NCI-H510A treated with DMSO at 0.1 percent for 48 hours (cell line): ENCODE measurements at places on chromosomes 5 and 9.

DNA sequence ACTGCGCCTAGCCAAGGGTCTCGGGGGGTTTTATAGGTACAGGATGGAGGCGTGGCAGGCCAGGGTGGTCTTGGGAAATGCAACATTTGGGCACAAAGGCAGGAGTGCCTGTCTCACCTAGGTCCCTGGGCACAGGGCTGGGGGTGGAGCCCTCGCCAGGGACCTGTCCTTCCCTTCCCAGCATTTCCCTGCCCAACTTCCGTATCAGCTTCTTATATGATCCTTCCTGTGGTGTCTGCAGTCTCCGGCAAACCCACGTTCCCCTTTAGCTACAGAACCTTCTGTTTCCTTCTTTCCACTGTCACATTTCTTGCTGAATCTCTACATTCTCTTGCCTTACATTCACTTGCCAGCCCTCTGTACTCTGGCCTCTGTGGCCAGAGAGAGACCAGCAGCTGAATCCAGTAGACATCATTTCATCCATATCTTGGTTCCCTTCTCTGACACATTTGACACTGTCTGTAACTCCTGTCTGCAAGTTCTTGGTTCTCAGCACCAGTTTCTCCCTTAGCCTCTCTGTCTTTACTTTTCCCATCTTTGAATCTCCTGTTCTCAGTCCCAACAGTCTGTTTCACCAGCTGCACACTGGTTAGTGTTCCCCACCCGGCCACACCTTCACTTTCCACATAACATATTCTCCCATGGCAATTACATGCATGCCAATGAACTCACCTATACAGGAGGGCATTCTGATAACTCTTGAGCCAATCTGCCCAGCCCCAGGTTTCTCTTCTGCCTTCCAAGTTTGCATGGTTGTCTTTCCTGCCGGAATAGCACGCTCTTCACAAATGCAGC lies 134.7 kb upstream of the ZNF608 start:
- DNase-seq = no peak

- DNase-seq = no peak
Measured at GRCh38 chr5:177392765-177393164, 7.7 kb downstream of the PFN3 start.

DNA sequence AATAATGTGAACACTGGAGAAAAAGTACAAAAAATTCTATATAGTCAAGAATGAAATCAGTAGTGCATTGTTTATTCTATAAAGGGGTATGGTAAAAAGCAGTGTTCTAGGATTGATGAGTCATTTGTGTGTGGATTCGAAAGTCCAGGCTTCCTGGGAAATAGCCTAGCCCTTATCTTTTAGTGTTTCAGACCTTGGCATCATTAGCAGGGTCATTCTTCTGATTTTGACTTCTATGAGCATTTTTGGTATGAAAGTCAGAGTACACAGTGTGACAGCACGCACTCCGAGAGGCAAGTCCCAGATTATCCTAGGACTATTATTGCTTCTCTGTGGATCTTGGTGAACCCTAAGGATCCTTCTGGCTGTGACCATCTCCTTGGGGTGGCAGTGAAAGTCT lies 16.9 kb downstream of the PCSK5 start:
- DNase-seq = no peak

- no peak for DNase-seq
Measured at GRCh38 chr5:118946138-118946800, 42.1 kb downstream of the DTWD2 start.

DNA sequence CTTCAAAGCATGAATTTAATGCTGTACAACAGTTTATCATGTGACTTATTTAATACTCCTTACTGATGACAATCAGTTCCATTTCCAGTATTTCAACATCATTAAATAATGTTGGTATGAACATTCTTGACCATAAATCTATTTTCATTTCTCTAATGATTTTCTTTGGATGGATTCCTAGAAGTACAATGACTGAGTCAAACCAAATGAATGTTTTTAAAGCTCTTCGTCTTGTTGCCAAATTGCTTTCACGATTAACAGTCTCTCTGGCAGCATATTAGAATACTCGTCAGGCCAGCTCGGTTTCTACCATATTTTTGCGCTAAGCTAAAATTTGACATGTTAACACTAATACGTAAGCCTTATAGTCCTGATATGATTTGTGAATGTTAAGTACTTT lies 197.0 kb downstream of the TRPM3 start:
- no peak for DNase-seq

DNA sequence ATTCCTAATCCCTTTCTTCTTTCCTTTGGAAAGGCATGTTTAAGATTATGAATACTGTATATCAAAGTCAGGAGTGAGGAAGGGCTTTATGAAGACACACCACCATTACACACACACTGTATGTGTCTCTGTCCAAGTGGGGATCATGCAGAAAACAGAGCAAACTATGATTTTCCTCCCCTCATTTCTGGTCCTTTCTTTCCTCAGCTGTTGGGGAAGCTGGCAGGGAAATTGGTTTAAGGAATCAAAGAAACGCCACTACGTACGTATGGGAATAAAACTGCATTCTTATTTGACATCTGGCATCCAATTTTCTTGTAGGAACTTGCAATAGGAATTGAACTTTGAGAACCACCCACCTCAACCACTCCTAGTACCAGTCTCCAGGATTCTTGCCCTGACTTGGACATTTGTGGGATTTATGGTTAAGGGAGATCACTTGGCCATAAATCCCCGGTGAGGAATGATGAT lies 125.8 kb downstream of the PDE4D start:
- DNase-seq = no peak

- no peak for DNase-seq
Measured at GRCh38 chr5:172568308-172568910, 72.7 kb upstream of the NEURL1B start.

- DNase-seq = no peak
Measured at GRCh38 chr9:1879501-1879900, 135.6 kb upstream of the SMARCA2 start.

DNA sequence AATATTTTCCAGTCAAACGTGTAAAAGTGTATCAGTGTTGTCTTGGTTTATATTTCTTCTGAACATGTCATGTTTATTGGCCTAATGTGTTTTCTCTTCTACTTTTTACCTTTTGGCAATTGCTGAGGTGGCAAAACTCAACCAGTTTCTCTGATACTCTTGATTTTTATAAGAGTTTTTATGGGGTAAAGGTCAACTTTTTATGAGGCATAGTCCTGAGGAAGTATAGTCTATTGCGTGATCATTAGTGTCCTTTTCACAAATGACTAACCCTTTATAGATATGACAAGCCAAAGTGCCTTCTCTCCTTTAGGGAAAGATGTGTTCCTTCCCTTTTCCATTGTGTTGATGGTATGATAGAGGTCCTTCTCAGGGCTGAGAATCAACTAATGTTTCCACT lies 32.9 kb downstream of the OCLN start:
- DNase-seq = no peak

DNA sequence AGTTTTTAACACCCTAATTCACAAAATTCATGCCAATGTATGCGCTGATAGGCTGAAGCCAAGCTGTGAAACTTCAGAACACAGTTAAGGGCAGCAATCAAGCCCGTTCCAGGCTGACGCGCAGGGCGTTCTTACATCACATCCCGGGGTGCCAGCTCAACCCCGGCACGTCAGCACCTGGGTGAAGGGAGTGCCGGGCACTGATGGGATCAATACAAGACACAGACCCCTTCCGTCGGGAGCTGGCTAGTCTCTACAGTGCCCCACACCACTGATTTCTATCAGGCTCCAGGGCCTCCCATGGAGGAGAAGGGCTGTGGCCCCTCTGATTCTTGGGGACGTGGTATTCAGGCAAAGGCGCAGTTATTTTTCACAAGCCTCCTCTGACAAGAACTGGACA lies 12.0 kb downstream of the BARHL1 start:
- DNase-seq = no peak

- no peak for DNase-seq
Measured at GRCh38 chr9:99712214-99712613, 109.5 kb upstream of the NR4A3 start.

DNA sequence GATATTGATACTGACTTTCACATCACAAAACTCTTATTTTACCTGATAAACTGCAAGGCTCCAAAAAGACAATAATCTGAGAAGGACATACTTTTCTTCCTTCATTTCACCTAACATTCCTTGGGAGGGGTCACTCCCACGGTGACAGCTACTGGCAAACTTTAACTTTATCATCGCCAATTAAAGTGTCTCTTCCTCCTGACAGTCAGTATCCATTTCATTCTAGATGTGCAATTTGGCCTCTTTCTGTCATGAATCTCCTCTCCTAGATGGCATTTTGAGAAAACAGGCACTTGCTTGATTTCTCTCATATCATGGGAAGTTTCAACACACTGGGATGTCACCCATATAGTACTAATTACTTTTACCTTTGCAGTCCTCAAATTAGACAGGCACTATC lies 413.5 kb upstream of the CCNG1 start:
- no peak for DNase-seq

DNA sequence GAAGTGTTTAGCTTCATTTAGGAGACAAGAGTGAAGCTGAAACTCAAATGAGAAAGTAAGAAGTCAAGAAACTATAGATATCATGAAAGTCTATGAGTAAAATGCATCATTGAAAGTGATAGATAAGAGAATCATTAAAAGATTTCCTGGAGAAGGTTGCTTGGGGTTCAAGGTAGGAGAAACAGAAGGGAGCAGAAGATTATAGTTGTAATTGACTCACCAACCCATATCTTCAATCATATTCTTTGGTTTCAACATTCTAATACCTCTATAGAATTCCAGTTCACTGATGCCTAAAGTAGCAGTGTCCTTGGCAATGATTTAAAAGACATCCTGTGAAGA lies 365.7 kb upstream of the RIOK2 start:
- DNase-seq = no peak

DNA sequence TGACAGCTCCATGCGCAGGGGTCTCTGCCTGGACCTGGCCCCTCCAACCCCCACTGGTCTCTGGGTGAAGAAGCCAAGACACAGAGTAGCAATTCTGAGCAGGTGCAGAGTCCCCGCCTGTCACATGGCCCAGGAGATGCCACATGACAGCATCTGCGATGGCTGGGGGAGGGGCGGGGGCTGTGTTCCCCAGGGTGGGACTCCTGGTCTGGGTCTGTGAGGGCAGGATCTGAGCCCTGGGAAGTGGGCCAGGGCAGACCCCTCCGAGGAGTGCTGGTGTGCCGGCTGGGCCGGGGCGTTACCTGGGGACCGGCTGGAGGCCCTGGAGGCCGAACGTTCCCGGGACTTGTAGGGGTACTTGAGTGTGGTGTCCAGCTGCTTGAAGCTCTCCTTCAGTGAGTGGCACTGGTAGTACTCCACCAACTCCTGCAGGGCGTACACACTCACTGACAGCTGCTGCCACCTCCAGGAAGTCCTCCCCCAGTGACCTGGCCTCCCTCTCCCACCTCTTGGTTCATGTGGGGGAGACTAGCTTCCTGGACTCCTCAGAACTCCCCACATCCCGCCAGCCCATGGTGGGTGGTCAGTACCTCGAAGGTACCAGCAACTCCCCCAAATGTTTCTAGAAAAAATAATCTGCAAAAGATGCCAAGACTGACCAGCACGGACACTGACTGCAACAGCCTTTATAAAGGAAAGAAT lies 32.1 kb upstream of the SARDH start:
- DNase-seq = no peak

DNA sequence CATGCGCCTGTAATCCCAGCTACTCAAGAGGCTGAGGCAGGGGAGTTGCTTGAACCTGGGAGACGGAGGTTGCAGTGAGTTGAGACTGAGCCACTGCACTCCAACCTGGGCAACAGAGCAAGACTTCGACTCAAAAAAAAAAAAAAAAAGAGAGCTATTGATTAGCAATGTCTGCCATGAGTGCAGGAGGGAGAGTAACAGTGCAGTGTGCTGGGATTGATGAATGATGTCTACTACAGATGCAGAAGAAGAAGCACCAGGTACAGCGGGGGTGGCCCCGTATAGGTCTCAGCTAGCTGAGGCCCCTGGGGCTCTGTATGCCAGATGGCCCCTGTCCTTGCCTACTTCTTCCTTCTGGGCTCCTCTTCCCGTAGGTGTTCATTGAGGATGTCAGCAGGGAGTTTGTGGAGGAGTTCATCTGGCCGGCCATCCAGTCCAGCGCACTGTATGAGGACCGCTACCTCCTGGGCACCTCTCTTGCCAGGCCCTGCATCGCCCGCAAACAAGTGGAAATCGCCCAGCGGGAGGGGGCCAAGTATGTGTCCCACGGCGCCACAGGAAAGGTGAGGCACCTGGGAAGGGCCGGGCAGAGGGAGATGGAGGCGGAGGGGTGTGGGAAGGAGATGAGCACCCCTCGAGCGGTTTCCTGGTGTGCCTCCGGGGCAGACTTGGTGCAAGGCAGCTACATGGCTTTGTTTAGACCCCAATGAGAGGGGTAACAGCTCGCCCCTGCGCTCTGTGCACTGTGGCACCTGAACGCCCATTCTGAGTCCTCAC lies 13.5 kb downstream of the ASS1 start:
- no peak for DNase-seq

GRCh38 chr5:34996261-34996660 lies 51.5 kb downstream of the AGXT2 start:
- DNase-seq = no peak

DNA sequence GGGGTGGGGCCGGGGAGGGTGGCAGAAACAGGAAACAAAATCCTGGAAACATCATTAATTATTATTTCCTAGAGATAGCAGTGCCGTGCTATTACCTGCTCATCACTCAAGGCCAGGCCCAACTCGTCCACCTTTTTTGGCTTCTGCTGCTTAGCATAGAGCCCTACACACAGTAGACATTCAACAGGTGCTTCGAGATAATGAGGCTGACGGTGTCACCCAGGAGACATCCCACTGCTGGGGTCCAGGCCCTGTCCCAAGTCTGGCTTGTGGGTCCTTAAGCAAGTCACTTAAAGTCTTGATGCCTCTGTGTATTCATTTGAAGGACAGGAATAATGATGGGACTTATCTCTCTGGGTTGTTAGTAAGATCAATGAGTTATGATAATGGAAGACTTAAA lies 506.6 kb downstream of the BNC2 start:
- DNase-seq = no peak

- no peak for DNase-seq
Measured at GRCh38 chr9:19492775-19493173, 84.0 kb downstream of the ACER2 start.

- DNase-seq = no peak
Measured at GRCh38 chr5:173832386-173832785, 55.8 kb upstream of the CPEB4 start.
